ENCODE measurements at places on chromosomes 4 and X. TPM values are rescaled to one million over a fixed set of nuclear protein-coding genes. Genes with fewer than 3 reads are reported as not detected.

Gene RPL36A
- 253 TPM for total RNA-seq

Gene CT45A1
- not detected for total RNA-seq

Gene TMSB15B
- total RNA-seq: 8.3 TPM

DNA sequence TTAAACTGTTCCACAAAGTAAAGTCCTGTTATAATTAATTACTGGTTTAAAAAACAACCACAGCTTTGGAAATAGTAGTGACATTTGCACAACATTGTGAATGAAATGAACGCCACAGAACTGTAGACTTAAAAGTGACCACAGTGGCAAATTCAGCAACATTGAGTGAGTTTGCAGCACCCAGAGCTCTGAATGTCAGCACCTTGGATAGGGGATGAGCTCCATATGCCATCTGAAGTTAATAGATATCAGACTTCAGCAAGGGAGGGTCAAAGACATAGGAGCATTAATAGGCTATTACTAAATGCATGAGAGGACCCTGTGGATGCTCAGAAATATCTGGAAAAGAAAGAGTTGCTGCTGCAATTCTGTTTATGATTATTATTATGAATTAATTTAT lies 55.3 kb upstream of the KCNIP4 start:
- DNase-seq: no peak

DNA sequence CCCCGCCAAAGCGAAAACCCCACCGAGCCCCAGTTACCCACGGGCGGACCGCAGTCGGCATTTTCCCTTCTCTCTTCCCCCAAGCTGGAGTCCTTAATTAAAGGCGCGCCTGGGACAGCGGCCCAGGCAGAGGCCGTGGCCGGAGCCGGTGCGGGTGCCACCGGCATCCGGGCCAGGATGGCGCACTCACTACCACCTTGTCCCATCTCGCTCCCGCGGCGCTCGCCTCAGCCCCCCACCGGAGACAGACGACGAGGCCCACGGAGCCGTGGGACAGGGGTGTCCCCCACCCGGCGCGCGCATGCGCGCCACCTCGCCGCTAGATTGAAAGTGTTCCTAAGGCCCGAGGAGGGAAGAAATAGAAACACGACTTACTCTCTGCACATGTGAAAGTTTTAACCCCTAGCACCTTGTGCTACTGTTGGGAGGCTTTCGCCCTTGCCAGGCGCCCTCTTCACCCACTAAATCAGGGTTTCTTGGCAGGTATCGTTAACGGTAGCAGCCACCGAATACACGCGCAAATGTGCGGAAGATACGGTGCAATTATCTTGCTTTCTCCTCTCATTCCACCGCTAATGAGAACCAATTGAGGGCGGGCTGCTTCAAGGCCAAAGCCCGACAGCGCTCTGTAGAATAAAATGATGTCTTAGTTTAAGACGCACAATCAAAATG lies 64.3 kb upstream of the CCDC160 start:
- peak; percentile 2 for DNase-seq

GRCh38 chr4:101787701-101788316 lies 2.7 kb upstream of the BANK1 start:
- DNase-seq: no peak

DNA sequence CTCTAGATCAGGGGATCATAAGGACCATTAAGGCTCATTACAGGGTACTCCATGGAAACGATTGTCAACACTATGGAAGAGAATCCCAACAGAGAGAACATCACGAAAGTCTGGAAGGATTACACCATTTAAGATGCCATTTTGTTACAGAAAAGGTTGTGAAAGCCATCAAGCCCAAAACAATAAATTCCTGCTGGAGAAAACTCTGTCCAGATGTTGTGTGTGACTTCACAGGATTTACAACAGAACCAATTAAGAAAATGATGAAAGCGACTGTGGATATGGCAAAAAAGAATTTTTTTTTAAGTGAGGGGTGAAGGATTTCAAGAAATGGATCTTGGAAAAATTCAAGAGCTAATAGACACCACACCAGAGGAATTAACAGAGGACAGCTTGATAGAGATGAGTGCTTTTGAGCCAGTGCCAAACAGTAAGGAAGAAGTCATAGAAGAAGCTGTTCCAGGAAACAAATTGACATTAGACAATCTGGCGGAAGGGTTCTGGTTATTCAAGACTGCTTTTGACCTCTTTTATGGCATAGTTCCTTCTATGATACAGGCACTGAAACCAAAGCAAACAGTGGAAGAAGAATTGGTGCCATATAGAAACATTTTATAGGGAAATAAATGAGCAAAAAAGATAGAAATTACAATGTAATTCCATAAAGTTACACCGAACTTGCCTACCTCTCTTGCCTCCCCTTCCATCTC lies 17.3 kb upstream of the LSM6 start:
- no peak for DNase-seq

Data from dermis microvascular lymphatic vessel endothelial cell (primary cell).